ENCODE measurements at places on chromosomes 1 and 21. TPM values are rescaled to one million over a fixed set of nuclear protein-coding genes. Genes with fewer than 3 reads are reported as not detected.

- H3K4me3 ChIP-seq, result no peak overlapping the region
- H3K27me3 ChIP-seq, result no peaks in the 10 kb centered on the region
- DNase-seq, result no peak
- H3K4me1 ChIP-seq, result peaks cover 7% of the 10 kb centered on the region
These were observed 6.3 kb downstream of the ATP2B4 start for GRCh38 chr1:203632941-203633340.

DNA sequence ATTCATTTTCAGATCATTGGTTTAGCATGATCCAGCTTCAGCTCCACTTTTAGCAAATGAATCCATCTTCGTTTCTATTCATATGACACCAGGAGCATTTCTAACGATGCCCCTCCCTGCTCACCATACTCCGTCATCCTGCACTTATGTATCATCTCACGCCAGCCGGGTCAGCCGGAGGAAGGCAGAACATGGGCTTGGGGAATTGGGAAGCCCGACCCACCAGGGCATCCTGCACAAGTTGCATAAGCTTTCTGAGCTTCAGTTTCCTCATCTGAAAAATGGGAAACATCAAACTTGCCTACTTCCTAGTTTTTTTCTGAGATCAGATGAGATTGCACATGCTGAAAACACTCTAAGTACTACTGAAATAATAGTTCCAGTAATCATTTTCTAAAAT, 194.7 kb downstream of the AK5 start:
- no peak overlapping the region for H3K4me3 ChIP-seq
- H3K36me3 ChIP-seq, result no peaks in the 10 kb centered on the region
- H3K27ac ChIP-seq, result no peak overlapping the region
- H3K27me3 ChIP-seq, result no peaks in the 10 kb centered on the region
- DNase-seq, result no peak
- no peaks in the 10 kb centered on the region for H3K4me1 ChIP-seq

- H3K27ac ChIP-seq, result no peak overlapping the region
- no peaks in the 10 kb centered on the region for H3K36me3 ChIP-seq
- H3K4me3 ChIP-seq, result no peak overlapping the region
- peaks cover 14% of the 10 kb centered on the region for H3K4me1 ChIP-seq
- H3K27me3 ChIP-seq, result no peaks in the 10 kb centered on the region
These were observed 3.7 kb upstream of the PEX11B start for GRCh38 chr1:145922266-145922665.

DNA sequence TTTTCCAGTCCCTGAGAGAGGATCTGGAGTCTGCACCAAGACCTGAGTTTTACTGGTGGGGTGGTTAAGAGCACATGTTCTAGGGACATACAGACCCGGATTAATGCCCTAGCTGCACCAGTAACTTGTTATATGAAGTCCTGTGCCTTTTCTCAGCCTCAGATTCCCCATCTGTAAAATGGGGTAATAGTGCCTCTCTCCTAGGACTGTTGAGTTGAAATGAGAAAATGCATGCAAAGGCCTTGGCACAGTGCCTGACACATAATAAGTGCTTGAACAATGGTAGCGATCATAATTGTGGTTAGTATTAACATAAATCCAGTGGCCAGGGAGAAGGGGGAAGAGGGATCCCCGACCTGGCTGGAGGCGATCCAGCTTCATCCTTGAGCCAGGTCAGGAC, 12.3 kb downstream of the AHDC1 start:
- no peaks in the 10 kb centered on the region for H3K27me3 ChIP-seq
- no peak overlapping the region for H3K4me3 ChIP-seq
- DNase-seq, result no peak
- no peaks in the 10 kb centered on the region for H3K36me3 ChIP-seq
- peaks cover 30% of the 10 kb centered on the region for H3K4me1 ChIP-seq

- no peak for DNase-seq
- no peak overlapping the region for H3K27ac ChIP-seq
- H3K27me3 ChIP-seq, result no peaks in the 10 kb centered on the region
- H3K36me3 ChIP-seq, result no peaks in the 10 kb centered on the region
These were observed 32.1 kb upstream of the DDAH1 start for GRCh38 chr1:85496941-85497582.

DNA sequence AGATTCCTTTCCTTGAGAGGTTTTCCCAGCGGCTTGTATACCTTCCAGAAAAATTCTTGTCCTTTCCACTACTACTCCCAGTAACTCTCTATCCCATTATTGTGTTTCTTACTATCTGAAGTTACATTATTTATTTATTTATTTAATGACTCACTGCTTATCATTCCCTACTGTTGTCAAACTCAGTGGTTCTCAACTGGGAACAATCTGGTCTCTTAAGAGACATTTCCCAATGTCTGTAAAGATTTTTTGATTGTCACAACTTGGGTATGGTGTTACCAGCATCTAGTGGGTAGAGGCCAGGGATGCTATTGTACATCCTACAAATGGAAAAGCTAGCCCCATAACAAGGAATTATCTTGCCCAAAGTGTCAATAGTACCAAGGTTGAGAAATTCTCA, 771.5 kb upstream of the ADGRL2 start:
- no peak overlapping the region for H3K27ac ChIP-seq
- H3K4me3 ChIP-seq, result no peak overlapping the region
- no peak for DNase-seq
- no peaks in the 10 kb centered on the region for H3K36me3 ChIP-seq
- H3K27me3 ChIP-seq, result no peaks in the 10 kb centered on the region

- H3K4me1 ChIP-seq, result no peaks in the 10 kb centered on the region
- no peak overlapping the region for H3K27ac ChIP-seq
- no peak overlapping the region for H3K4me3 ChIP-seq
These were observed 15.9 kb downstream of the DAB1 start for GRCh38 chr1:57407928-57408327.

- peak within 1 kb of the TSS; percentile 100 for H3K27ac ChIP-seq
- DNase-seq, result peak; percentile 74
- no peaks in the 10 kb centered on the region for H3K27me3 ChIP-seq
- no peaks in the 10 kb centered on the region for H3K36me3 ChIP-seq
- H3K4me1 ChIP-seq, result peaks cover 4% of the 10 kb centered on the region
These were observed at the start of gene RNF187 for GRCh38 chr1:228487336-228488124. Gene RNF187 (plus strand): TSS chr1:228487382.

DNA sequence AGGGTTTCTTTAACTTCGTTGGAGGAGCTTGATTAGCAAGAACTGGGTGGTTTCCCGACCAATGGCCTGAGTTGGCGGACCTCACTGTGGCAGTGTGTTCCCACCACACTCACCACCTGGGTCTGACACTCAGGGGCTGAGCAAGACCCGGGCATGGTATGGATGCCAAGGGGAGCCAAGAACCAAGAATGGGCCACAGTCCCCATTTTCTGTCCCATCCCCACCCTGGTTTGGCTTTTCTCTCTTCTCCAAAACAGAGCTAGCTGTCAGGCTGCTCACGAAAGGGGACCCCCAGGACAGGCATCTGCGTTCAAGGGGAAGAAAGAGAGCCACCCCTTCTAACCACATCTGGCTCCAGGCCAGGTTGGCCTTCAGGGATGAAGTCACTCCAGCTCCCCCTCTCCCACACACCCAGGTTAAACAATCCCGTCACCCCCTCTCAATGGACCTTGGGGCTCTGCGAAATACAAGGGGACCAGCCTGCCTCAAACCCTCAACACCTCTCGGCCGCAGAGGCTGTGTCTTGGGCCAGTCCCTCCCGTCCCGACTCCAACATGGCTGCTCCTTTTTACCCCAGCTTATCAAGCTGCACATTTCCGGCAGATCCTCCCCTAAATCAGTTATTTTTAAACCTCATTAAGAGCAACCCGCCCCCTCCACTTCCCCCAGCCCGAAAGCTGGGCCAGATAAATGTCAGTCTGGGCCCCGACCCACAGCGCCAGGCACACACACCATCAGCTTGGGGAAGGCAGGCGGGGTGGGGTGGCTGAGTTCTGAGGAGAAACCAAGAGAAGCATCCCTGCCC, 3.4 kb downstream of the TAGLN2 start:
- peaks cover 10% of the 10 kb centered on the region for H3K4me1 ChIP-seq
- peaks cover 5% of the 10 kb centered on the region for H3K36me3 ChIP-seq
- peak overlapping the region; percentile 99 for H3K27ac ChIP-seq
- no peak for DNase-seq
- H3K27me3 ChIP-seq, result no peaks in the 10 kb centered on the region

DNA sequence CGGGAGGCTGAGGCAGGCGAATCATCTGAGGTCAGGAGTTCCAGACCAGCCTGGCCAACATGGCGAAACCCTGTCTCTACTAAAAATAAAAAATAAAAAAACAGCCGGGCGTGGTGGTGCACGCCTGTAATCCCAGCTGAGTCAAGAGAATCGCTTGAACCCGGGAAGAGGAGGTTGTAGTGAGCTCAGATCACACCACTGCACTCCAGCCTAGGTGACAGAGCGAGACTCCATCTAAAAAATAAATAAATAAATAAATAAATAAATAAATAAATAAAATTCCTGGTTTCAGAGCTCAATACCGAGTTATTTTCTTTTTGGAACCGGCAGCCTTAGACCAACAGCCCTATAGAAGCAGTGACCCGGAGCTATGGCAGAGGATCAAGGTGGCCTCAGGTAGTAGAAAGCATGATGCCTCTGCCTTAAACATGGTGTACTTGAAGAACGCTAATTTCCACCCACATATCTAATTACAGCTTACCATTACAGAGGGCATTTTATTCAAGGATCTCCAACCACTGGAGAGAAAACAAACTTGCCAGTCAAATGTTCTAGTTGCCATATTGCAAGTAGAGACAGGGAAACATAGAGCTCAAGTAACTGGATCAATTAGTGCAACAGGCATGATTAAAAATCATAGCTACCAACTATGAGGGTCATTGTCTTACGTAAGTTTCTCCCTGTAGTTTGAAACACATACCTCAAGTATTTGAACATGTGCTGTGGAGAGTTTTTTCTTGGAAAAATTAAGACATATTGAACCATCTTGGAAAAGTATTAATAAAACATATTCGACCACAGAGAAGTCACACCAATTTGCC, 2.0 kb upstream of the ENAH start:
- H3K27ac ChIP-seq, result peak overlapping the region; percentile 97
- no peaks in the 10 kb centered on the region for H3K27me3 ChIP-seq
- no peaks in the 10 kb centered on the region for H3K36me3 ChIP-seq
- no peak overlapping the region for H3K4me3 ChIP-seq
- DNase-seq, result no peak

GRCh38 chr21:21039624-21040170, 41.5 kb downstream of the NCAM2 start:
- H3K27ac ChIP-seq, result no peak overlapping the region
- H3K36me3 ChIP-seq, result no peaks in the 10 kb centered on the region
- DNase-seq, result no peak
- no peaks in the 10 kb centered on the region for H3K4me1 ChIP-seq
- no peaks in the 10 kb centered on the region for H3K27me3 ChIP-seq
- no peak overlapping the region for H3K4me3 ChIP-seq

GRCh38 chr1:39132505-39133339, 71.8 kb upstream of the MACF1 start:
- peak; percentile 88 for DNase-seq
- H3K4me3 ChIP-seq, result no peak overlapping the region
- H3K4me1 ChIP-seq, result peaks cover 40% of the 10 kb centered on the region
- H3K36me3 ChIP-seq, result no peaks in the 10 kb centered on the region
- no peaks in the 10 kb centered on the region for H3K27me3 ChIP-seq
- H3K27ac ChIP-seq, result peak overlapping the region; percentile 87

DNA sequence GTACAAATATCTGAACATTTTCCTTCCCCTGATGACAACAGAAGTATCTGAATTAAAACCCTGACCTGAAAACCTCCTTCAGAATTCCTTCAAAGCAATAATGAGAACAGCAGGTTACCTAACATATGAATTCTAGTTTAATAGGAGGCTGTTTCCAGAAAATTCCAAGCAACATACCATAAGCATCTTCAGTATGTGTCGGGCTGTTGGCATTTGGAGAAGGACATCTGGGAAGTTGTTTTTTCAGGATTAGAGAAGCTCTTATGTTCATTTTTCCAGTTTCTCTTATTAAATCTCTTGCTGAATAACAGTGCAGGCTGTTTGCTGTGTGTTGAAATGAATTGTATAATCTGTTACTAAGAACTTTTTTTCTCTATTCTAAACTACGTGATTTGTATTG, 101.5 kb downstream of the PLA2G4A start:
- no peaks in the 10 kb centered on the region for H3K4me1 ChIP-seq
- H3K27me3 ChIP-seq, result no peaks in the 10 kb centered on the region
- H3K36me3 ChIP-seq, result no peaks in the 10 kb centered on the region
- no peak for DNase-seq

DNA sequence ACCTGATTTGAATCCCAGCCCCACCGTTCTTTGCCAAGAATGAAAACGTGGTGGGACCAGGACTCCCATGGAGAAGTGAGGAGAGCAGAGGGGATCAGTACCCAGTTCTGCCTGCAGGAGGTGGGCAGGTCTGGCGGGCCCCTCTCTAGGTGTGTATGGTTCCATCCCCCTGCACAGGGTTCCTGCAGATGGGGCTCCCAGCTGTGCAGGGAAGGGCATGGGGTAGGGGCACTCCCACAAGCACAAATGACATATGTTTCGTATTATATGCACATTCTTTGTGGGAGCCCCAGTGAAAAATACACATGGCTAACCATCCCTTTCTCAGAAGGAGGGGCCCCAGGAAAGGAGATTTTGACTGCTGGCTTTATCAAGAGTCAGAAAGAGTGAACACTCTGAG, 144.6 kb downstream of the PLPP3 start:
- no peak for DNase-seq
- H3K27ac ChIP-seq, result no peak overlapping the region
- no peaks in the 10 kb centered on the region for H3K36me3 ChIP-seq
- H3K4me3 ChIP-seq, result no peak overlapping the region
- H3K4me1 ChIP-seq, result peaks cover 3% of the 10 kb centered on the region

DNA sequence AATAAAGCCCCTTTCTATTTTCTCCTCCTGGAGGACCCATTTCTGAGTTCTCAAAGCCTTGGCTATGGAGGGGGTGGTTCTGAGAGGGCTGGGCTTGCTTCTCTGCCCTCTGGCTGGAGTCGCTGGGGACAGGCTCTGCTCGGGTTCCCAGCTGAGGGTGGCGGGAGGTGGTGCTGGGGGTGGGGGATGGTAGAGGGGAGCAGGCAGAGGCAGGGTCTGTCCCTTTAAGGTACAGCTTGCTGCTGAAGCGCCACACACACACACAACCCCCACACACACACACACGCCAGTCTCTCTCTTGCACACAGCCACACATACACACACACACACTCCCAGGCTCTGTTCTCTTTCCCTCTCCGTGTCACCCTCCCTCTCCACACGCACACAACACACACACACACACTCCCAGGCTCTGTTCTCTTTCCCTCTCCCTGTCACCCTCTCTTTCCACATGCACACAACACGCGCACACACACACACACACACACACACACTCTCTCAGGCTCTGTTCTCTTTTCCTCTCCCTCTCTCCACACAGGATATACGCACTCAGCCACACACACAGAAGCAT, 69.8 kb upstream of the SSBP3 start:
- H3K27ac ChIP-seq, result no peak overlapping the region
- peaks cover 3% of the 10 kb centered on the region for H3K4me1 ChIP-seq
- no peaks in the 10 kb centered on the region for H3K27me3 ChIP-seq
- no peak overlapping the region for H3K4me3 ChIP-seq
- no peak for DNase-seq
- H3K36me3 ChIP-seq, result no peaks in the 10 kb centered on the region

- H3K27me3 ChIP-seq, result no peaks in the 10 kb centered on the region
- H3K4me3 ChIP-seq, result no peak overlapping the region
- DNase-seq, result no peak
- no peaks in the 10 kb centered on the region for H3K36me3 ChIP-seq
- H3K27ac ChIP-seq, result no peak overlapping the region
These were observed 7.5 kb upstream of the LORICRIN start for GRCh38 chr1:153251988-153252387.

The CYB561D1 gene
- 8.2 TPM for total RNA-seq

The KPRP gene
- total RNA-seq, result not detected

The CELA2A gene
- not detected for total RNA-seq
